ENCODE measurements at places on chromosomes 5 and 9.
A peak's percentile ranks its signal among the peaks of the same experiment; 100 is the strongest.

GRCh38 chr5:140429724-140430123 is 28.1 kb downstream of the ANKHD1 start:
- no peak for DNase-seq

DNA sequence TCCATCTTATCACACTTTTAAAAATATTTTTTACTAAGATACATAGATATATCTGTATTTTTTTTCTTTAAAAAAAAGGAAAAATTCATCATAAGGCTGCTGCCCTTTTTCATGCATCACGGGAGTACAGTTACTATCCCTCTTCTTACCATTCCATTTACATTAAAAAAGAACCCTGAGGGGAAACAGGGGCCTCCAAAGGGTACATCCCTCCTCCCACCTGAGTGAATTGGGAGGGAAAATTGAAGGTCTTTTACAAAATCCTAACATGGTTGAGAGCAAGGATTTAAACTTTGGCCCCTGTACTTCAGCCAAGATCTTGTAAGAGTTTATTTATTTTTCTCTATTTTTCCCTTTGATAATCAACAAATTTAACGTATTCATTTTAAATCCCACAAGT is 319.2 kb downstream of the MLLT3 start:
- DNase-seq, result no peak

- no peak for DNase-seq
Measured at GRCh38 chr5:156020647-156021046, 306.3 kb upstream of the SGCD start.

DNA sequence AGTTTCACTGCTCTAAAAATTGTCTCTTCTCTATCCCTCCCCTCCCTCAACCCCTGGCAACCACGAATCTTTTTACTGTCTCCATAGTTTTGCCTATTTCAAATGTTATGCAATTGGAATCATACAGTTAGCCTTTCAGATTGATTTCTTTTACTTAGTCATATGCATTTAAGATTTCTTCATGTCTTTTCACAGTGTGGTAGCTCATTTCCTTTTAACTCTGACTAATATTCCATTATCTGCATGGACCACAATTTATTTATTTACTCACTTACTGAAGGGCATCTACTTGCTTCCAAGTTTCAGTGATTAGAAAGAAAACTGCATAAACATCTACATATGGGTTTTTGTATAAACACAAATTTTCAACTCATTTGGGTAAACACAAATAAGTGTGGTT is 372.3 kb downstream of the CDH18 start:
- no peak for DNase-seq

GRCh38 chr5:59517926-59518585 is 375.5 kb downstream of the PDE4D start:
- no peak for DNase-seq

DNA sequence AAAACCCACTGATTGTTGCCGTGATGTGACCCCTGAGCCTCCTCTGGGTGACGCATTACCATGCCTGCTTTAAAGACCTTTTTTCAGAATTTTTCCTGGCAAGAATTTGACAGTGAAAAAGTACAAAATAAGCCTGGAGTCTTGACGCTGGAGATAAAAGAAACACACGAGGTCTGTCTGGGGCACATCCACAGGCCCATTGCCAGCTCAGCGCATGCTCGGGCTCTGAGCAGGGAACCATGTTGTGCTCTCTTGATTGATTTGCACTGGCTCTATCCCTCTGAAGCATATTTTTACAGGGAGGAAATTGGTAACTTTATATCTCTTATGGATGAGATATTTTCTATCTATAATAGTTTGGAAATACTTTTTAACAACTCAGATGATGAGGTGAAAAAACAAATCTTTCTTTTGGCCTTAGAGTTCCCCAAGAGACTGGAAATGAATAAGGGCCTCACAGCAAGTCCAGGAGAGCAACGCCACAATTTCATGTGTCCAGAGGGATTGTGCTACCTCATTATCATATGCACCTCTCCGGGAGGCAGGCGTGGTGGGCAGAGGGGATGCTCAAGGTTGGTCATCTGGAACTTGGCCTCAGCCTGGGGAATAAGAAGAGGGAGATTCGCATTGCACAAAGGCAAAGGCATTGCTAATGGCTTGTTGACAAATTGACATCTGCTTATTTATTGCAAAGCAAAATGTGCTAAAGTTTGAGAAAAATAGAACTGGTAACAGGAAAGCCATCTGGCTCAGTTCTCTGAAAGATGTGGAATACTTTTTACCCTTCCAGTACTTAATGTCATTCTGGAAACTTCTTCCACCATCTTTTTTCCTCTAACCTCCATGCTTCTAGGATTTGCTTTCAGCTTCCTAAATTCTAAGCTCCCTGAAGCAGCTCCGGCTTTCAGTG is 183.8 kb downstream of the PJA2 start:
- no peak for DNase-seq

- DNase-seq, result no peak
Measured at GRCh38 chr5:161530700-161531099, 15.8 kb downstream of the GABRB2 start.

DNA sequence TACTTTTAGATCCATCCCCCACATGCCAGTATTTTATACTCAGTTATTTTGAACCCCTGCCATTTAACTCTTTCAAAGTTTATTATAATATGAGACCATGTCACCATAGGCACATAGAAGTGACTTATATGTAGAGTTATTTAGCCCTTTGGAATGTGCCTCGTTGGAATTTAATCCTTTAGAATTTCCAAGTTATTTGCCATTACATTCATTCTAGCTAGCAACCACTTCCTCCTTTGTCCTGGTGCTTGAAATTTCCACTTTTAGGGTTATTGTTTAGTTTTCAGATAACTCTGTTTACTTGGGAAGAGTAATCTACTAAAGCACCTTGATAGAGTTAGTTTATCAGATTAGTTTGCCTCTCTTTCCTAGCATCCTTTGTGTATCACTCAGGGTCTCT is 82.8 kb upstream of the TLE1 start:
- DNase-seq, result no peak

- no peak for DNase-seq
Measured at GRCh38 chr5:101429241-101429640, 526.2 kb upstream of the ST8SIA4 start.

- no peak for DNase-seq
Measured at GRCh38 chr5:177980743-177981151, 15.3 kb downstream of the PROP1 start.

DNA sequence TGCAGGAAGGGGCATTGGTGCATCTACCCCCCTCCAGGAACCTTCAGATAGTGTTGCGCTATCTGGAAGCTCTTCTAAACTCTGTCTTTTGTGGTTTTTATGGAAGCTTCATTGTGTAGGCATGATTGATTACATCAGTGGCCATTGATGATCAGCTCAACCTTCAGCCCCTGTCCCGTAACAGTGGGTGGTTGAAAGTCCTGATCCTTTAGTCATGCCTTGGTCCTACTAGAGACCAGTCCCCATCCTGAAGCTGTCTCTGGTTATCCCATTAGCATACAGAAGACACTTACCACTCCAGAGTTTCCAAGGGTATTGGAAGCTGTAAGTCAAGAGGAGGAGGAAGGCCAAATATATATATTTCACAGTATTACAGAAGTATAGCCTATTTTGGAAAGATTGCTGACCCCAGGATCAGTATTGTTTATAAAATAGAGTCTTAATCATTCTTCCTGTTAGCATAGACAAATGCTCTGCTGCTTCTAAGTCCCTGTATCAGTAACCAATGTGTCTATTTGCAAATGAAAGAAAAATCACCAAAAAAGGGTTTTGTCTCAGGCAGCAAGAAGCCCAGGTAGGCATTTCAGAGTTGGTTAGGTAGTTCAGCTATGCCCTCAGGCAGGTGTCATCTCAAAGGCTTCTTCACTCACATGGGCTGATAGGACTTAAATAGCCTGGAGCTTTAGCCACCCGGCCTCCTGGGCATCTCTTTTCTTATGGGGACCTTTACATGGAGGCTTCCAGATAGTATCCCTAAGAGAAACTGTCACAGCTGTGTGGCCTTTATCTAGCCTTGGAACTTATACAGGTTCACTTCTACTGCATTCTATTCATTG is 41.6 kb downstream of the SPIN1 start:
- DNase-seq, result no peak

DNA sequence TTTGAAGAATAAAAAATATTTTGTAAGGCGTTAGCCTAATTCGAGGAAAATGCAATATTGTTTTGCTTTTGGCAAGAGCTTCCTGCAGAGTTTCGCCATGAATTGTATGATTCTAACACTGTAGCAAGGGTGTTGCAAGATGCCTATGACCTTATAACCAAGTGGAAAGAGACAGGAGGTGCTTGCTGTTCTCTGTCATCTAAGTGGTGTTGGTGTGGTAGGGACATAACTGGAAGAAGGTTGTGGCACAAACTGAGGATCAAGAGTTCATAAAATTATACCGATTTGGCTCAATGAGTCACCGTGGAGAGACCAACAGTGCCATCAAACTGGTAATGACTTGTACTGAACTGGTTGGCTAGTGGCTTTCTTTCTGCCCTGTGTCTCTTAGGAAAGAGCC is 6.3 kb downstream of the STC2 start:
- no peak for DNase-seq

- DNase-seq, result no peak
Measured at GRCh38 chr9:98121058-98121457, 2.0 kb upstream of the TRIM14 start.

DNA sequence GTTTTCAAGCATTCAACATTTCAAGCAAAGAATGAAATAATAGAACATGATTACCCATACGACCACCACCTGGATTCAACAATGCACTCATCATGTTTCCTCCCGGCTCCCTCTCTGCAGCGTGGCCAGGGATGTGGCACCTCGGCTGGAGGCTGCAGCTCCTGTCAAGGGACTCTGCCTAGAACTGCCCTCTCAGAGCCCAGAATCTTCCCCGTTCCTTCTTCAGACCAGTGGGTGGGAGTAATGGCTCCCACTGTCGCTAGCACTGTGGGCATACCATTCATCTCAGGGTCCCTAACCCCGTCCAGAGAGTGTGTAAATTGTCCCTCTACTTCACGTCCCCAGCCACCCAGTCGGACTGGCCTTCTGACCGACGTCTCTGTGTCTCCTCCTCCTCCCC is 118.6 kb upstream of the COL5A1 start:
- DNase-seq, result no peak

- no peak for DNase-seq
Measured at GRCh38 chr5:32683125-32683524, 28.0 kb upstream of the NPR3 start.

DNA sequence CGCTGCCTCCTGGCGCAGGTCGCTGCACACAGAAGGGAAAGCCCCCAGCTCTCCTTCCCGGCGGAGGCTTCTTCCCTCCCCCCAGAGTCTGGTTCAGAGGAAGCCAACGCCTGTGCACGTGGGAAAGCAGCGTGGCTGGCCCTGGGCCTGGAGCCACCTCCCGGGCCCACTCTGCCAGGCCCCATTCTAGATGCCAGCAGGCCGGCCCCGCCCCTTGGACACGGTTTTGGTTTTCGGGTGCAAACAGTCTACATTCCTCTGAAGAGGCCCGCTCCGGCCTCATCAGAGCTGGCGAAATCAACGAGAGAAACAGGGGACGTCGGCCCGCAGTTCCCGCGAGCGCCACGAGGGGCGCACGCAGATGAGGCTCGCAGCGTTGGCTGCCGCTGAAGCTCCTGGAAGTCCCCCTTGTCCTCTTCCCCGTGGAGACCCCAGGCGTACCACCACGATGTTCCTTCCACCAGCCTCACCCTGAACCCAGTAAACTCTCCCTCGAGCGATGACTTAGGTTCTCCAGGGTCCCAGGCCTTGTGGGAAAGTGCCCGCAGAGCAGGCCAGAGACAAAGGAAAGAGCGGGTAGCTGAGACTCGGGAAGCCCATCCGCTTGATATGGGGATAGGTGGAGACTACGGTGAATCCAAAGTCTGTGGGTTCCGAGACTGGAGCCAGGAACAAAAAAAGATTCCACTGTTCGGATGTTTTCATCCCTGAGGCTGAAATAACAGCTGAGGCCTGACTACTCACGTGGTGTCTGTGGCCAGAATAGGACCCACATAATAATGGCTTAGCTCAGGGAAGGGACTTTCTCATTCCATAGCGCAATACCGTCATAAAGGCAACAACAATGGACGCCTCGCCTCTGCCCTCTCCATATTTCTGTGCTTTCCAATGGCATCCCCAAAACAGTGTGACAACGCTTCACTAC is 64.2 kb downstream of the KLF4 start:
- peak; percentile 17 for DNase-seq

GRCh38 chr5:5423586-5423985 is 1.1 kb downstream of the ICE1 start:
- no peak for DNase-seq

DNA sequence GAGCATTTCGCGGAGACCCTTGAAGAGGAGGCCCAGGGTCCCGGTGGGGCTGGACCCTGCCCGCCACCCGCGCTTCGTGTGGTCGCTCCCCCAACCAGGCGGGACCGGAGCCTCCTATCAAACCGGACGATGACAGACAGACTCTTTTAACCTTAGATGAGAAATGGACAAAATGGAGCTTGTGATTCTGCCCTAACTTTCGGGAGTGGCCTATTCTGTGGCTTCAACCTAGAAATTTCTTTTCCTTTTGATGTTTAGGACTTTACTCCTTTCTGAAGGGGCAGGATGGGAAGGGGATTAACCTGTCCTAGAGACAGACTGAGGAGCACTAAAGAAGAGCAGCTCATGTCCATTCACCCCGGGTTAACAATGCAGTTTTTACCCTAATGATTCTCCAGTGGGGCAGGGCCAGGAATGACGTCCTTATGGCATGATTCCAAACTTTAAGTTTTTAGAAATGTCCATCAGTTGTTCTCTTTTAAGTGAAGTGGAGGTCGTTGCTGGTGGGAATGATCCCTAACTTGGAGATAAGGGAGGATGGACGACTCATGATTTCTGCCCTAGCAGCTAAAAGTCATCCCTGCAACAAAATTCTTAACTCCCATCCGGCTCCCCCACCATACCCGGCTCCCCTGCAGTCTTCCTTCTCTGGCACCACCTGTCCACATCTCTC is 1.0 kb downstream of the NIPSNAP3A start:
- DNase-seq, result no peak

- no peak for DNase-seq
Measured at GRCh38 chr5:56270058-56270457, 36.9 kb upstream of the ANKRD55 start.

DNA sequence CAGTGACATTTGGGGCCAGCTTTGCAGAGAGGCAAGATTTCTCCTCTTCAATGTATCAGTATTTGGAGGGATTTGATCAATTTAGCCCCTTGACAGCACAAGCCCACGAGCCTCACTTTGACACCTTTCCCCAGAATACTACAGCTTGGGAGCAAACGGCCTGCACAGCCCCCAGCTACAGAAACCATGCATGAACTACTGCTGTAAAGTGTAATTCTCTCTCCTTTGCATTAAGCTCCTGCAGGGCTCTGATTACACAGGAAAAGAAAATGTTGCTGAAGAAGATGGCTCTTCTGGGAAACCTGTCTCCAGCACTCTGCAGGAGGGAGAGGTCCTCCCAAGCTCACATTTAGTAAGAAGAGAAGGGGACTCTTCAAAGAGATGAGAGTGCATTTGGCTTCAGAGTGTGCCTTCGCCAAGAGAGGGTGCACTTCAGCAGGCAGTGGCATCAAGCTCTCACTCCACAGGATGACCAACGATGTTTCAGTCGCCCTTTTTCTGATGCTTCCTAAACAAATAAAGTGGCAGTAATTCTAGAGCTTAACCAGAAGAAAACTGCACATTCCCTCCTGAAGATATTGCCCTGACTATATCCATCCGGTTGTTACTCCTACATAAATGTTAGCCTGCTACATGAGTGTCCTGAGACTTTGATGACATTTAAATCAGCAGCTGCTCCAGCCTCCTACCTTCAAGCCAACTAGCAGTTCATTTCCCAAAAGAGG is 272.2 kb downstream of the AUH start:
- no peak for DNase-seq

All from stimulated activated CD8-positive, alpha-beta memory T cell treated with anti-CD3 and anti-CD28 coated beads, Interleukin-4, amount 100 ng/mL, for 1 hour (primary cell).